ENCODE measurements at places on chromosomes 13 and 19. TPM values are rescaled to one million over a fixed set of nuclear protein-coding genes. Genes with fewer than 3 reads are reported as not detected.

Gene CLEC4M
- 0.03 TPM for total RNA-seq

Gene ZNF526
- 18.8 TPM for total RNA-seq

Gene SMAD9
- 0.07 TPM for total RNA-seq

Gene SHISA7
- not detected for total RNA-seq

Gene OR7G3
- total RNA-seq = not detected

Gene ZNF738
- 0.72 TPM for total RNA-seq

Gene MCF2L
- 0.27 TPM for total RNA-seq

Gene VSTM1
- 0.81 TPM for total RNA-seq

Gene COLGALT1
- total RNA-seq = 69.7 TPM

Gene KISS1R
- total RNA-seq = 0.48 TPM

Gene NLRP7
- total RNA-seq = not detected

Gene B9D2
- 34.5 TPM for total RNA-seq

Gene ZMYM5
- 5.9 TPM for total RNA-seq

Gene TTC9B
- total RNA-seq = 0.79 TPM

Gene SIAH3
- not detected for total RNA-seq

Gene ASF1B
- 33.6 TPM for total RNA-seq

Gene ZNF729
- not detected for total RNA-seq

Gene RNF126
- 68.7 TPM for total RNA-seq
